Activated CD4-positive, alpha-beta T cell treated with anti-CD3 and anti-CD28 coated beads, Interleukin-2, amount 50 U/mL, for 48 hours (primary cell): ENCODE measurements at places on chromosomes 4 and X.

GRCh38 chrX:24594501-24594900, 52.6 kb downstream of the PCYT1B start:
- DNase-seq: no peak

- no peak for DNase-seq
Observed at GRCh38 chrX:68983004-68983857, 154.4 kb downstream of the EFNB1 start.

DNA sequence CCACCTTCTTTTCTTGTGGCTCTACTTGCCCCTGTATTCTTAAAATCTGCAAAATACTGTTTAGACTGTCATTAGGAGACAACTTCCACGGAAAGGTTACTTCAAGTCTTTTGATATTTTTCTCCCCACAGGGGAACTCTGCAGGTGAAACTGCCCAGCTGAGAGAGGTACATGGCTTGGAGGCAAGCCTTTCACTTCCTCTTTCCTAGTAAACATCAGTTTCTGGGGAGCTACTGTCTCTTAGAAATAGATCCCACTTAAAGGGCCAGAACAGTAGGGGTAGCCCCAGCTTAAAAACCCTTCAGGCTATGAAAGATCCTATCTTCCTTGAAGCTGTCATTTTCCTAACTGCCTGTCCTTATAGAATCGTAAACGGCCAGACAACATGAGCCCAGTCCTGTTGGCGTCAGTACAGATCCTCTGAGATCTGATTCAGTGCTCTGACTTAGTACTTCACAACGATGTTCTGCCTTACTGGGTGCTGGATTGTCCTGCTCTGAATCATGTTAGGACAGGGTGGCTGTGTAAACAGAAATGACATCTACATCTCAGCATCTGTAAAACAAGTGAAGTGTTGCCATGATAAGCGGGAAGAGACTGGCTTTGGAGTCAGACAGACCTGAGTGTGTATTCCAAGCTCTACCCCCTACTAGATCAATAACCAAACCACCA, 102.1 kb downstream of the ITIH6 start:
- no peak for DNase-seq

DNA sequence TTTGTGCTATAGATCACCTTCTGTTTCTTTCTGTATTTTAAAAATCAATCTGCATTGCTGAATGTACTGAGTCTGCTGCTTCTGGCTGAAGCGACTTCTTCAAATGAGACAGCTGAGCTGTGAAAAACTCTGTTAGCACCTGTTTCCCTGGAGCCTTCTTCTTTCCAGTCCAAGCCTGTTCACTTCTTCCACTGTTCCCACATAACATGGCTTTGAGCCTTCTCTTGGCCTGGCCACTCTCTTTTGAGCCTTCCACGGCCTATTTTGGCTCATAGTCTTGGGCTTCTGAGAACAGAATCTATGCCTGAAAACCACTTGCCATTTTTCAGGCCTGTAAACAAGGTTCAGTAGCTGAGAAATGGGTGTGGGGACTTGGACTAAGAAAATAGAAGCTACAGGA, 132.9 kb upstream of the IGFBP7 start:
- no peak for DNase-seq

- no peak for DNase-seq
Observed at GRCh38 chrX:3717742-3718420, 4.4 kb upstream of the PRKX start.

- DNase-seq: no peak
Observed at GRCh38 chr4:119721878-119722277, 93.3 kb upstream of the PDE5A start.

DNA sequence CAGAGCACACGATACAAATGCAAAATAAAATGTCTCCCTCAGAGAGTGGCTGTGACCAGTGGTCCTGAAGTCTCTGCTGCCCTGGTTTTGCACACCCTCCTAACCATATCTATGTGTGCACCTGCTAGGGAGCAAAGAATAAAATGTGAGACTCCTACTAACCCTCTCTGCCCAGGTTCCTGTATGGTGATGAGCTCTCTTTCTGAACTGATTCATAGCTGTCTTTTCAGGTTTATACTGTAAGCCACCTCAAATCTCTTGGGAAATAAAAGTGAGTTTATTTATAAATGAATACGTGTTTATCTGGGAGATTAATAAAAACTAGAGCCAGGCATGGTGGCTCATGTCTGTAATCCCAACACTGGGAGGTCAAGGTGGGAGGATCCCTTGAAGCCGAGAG, 126.0 kb upstream of the RBPJ start:
- no peak for DNase-seq

DNA sequence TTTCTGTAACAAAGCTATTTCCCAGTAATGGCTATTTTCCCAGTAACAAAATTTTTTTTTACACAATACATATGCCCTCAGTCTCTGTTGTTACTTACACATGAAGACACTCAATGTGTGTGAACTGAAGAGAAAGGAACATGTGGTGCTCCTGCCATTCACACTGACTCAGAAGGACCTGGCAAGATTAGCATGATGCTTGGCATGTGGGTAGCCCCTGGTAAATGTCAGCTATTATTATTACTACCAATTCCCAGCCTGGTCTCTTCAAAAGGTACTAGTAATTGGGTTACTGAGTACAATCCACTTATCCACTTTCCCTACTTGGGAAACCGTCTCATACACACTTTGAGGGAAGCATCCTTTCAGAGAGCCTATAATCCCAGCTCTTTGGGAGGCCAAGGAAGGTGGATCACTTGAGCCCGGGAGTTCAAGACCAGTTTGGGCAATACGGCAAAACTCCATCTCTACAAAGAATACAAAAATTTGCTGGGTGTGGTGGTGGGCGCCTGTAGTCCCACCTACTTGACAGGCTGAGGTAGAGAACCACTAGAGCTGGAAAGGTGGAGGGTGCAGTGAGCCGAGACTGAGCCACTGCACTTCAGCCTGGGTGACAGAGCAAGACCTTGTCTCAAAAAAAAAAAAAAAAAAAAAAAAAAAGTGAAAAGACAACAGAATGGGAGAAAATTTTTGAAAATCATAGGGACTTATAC, 14.6 kb downstream of the RBBP7 start:
- no peak for DNase-seq

- DNase-seq: no peak
Observed at GRCh38 chr4:13653766-13654161, 26.2 kb upstream of the BOD1L1 start.

GRCh38 chrX:12229986-12230385, 91.7 kb downstream of the FRMPD4 start:
- no peak for DNase-seq

DNA sequence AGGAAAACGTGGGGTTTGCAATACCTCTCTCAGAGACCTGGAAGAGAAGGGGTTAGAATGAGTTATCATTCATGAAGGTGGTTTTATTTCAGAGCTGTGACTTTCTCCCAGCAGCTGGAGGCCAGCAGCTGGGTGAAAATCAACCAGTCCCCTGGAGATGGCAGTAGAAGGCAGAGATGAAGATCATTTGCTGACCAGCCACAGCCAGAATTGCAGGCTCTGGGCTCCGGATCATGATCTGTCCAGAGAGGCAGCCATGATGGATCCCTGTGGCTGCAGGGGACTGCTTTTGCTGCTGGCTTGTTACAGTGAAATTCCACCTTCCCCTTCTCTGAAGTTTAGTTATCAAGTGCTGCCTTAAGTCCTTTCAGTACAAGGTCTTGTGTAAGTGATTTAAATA, 46.9 kb upstream of the TAB3 start:
- DNase-seq: no peak

DNA sequence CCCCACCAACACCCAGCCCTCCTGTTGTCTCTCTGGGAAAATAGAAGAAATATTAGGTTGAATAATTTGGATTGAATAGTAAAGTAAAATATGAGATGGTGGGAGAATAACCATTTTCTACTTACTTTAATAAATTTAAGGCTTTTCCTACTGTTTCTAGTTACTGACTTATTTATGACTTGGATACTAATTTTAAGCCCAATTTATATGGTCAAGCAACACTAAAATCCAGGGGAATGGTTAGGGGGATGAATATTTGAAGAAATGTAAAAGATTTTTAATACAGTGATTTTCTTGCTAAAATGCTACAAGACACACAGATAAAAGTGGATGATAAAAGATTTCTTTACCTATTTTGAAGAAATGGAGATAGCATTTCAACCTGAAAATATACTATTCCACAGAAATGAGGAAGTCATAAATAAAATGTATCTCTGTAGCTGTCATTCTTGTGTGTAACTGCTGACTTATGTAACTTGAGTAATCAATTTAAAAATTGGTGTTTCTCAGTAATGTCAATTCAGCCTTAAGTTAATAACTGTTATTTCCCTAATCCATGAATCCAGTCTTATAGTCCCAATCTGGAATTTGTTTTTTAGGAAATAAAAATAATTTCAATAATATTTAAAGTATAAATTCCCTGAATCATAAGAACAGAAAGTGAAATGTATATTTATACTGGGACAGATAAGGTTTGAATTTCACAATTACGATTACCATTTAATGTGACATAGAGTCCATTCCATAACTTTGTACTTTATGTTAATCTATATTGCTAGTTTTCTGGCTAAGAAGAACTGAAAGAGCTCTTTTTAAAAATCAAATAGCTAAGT, 24.3 kb upstream of the IL2 start:
- no peak for DNase-seq

DNA sequence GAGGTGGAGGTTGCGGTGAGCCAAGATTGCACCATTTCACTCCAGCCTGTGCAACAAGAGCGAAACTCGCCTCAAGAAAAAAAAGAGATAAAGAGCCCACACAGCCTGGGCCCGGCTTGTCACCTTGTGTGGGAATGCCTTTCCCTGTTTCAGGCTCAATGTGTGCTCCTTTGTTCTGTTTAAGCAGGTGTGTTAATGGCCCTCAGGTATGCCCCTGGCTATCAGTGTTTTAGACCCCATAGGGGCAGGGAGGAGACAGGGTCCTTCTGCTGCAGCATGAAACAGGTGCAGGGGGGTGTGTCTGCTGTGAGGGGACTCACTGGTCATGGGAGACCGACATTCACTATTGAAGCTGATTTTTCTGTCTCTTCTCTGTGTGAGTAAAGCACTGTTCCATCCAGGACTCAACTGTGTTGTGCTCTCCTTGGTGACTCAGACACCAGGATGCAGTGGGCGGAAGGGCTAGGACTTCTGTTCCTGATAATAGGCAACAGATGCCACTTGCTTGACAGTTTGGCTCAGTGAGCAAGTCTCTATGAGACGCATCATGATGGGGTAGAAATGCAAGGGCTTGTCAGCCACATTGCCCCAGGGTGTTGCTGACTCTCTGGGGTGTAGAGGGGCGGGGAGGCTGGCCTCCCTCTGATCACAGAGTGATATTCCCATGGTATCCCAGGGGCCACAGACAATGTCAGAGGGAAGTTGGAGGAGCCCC, 15.6 kb upstream of the LAP3 start:
- no peak for DNase-seq

DNA sequence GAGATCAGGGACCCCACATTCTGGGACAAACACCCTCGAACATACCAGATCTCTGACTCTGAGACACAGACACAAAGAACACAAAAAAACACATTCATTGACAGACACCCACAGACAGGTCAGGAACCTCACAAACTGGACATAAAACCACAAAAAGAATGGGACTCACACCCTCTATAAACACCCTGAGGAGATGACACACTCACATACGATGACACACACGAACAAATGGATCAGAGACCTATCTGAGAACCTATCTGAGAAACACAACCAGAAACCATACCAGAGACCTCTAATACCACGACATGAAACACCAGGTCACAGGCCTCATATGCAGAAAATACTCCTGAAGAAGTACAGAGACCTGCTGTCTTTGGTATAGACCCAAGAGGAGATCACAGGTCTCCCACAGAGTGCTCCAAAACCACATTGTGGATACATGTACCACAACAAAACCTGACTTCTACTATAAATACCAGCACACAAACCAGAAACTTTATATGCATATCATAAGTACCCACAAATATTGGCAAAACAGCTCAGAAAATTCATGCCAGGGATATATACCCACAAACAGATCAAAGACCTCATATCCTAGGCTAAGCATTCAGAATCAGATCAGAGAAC, 19.5 kb downstream of the SUV39H1 start:
- DNase-seq: no peak

DNA sequence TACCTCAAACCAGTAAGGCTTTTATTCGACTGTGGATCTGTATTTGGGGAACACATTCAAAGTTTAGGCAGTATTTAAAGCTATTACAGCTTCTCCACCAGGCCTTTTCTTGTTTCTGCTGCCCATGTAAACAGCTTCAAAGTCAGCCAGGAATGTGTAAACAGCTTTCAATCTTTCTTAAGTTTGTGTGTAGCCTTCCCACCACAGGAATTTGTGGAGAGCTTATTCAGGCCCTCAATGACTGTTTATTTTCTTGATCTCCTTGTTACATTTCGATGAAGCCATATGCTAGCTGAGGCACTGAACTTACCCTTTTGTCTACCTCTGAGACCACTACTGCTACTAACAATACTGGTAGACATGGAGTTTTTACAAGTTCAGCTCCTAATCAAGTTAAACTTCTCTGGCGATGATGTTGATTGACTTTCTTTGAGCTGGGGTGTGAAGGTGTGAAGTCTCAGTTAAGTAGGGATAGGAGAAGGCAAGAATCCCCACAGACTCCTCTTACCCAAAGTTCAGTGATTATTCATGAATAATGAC, 72.6 kb downstream of the NWD2 start:
- DNase-seq: no peak

GRCh38 chrX:136780241-136780640, 491 bp downstream of the ARHGEF6 start:
- no peak for DNase-seq

DNA sequence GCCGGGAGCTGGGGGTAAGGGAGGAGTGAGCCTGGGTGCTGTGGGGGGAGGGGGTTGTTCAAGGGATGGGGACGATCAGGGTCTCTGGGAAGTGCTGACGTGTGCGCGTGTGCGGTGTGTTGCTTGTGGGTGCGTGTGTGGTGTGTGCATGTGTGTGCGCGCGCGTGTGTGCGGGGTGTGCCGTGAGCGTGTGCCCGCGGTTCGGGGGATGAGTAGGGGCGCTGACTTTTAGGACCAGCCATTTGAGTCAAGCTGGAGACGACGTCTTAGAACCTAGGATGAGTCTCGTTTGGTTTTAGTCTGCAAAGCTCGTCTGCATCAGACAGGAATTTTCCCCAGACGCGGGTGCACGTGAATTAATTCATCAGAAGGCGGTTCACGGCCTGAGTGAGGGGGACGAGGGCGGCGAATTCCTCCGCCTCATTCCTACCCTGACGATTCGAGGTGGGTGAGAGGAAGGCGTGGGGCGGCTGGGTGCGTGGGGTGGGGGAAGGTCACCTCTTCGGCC, 950 bp upstream of the TMEM271 start:
- no peak for DNase-seq

GRCh38 chr4:150583287-150584110, 1.5 kb downstream of the MAB21L2 start:
- DNase-seq: no peak
